ENCODE measurements at places on chromosomes 13 and 19. TPM values are rescaled to one million over a fixed set of nuclear protein-coding genes. Genes with fewer than 3 reads are reported as not detected.

The ZNF534 gene
- not detected for total RNA-seq

The PRSS57 gene
- total RNA-seq, result not detected

The GPI gene
- 501 TPM for total RNA-seq

The LILRB2 gene
- total RNA-seq, result not detected

The KIR3DL2 gene
- total RNA-seq, result 1.8 TPM

The BST2 gene
- total RNA-seq, result 361 TPM

The IFNL1 gene
- 0.26 TPM for total RNA-seq

The SMIM44 gene
- not detected for total RNA-seq

The PSG6 gene
- not detected for total RNA-seq

DNA sequence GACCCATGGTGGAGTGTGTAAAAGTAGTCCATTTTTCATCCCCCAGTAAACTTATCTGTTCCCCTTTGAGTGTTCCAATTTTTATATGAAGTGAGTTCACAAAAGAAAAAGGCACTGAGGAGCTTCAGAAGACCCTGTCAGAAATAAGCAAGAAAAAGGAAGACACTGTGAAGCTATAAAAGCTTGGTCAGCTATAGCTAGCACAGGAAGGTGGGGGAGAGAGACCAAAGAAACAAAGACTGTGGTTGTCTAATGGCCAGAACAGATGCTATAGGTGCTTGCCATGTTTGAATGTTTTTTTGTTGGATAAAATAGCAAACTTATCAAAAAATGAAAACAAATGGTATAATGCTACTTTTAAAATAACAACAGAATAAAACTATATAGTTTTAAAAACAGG lies 46.5 kb downstream of the RCBTB2 start:
- no peak for DNase-seq

DNA sequence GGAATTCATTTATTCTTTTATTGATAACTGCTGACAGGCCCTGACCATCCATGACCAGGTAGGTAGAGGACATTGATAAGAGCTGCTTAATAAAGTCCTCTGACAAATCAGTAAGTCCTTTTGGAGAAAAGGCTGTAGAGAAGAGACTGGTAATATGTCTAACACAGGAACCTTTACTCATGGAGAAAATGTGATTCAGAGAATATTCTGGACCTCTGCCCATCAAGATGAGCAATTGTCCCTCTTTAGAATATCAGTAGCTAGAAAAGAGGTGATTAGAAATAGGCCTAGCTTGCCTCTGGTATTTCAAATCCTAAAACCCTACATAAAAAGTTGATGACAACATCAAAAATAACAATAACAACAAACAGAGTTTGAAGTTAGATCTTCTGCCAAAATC lies 642.3 kb downstream of the TBC1D4 start:
- no peak for DNase-seq

DNA sequence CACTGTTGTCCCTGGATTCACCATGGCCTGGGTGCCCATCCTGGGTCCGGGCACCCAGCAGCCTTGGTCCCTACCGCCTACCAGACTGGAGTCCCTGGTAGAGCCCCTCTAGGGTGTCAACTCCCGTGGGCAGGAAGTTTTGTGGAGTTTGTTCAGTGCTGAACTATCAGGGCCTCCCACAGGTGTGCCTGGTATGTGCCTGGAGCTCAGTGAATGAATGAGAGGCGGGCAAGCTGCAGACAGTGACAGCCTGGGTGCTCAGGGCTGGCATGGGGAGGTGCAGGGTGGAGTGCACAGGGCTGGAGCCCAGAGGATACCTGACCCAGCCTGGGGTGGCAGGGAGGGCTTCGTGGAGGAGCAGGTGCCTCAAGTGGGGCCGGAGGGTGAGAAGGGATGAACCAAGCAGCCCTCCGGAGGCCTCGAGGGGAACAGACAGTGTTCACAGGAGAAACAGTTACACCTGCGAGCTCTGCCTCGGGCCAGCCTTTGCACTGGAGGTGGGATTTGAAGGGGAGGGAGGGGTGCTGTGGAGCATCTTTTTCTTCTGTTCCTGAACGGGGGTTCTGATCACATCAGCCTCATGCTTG lies 29.6 kb downstream of the PAK4 start:
- no peak for DNase-seq

DNA sequence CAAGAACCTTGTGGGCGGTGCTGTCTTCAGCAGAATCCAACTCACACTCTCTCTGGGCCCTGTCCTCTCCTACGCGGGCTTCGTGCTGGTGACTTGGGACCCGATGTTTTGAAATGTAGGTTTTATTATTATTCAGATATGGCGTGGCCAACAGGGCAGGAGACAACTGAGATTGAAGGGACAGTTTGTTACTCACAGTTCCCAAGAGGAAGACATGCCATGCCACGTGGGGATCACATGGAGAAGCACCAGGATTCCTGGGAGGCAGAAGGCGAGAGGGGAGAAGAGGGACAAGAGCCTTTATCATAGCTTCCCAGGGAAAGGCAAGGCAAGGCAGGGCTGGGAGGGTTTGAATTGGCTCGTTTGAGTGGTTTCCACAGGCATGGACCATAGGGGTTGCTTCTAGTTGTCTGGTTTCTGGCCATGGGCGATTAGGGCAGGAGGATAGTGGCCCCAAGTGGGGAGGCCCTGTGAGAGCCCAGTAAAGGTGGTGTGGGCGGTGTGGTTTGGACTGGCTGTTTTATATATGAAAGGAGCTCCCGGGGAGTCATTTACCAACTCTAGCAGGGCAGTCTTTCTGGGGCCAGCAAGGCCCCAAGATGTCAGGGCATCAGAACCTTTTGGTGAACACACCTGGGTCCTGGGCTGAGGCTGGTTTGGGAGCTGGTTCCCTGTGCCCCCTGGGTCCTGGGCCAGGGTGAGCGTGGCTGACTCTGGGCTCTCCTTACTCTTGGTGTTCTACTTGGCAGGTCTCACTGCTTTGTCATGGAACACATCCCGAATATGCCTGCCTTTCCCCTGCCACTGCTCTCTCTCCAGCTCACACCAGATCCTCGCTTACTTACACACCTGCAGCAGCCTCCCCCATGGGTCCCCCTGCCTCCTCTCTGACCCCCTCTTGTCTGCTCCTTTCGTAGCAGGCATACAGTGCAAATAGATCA lies 94.0 kb upstream of the ZNF536 start:
- no peak for DNase-seq

DNA sequence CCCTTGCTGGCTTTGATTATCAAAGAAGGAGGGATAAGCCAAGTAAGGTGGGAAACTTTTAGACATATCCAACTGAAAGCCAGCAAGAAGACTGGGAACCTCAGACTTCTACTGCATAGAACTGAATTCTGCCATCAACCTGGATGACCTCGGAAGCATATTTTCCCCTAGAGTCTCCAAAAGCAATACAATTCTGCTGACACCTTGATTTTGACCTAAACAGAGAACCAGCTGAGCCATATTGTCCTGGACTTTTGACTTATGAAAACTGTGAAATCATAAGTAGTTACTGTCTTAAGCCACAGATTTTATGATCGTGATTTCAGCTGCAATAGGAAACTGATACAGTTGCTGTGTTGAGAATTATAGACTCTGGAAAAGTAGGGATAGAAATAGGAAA lies 227.6 kb downstream of the PCDH20 start:
- DNase-seq, result no peak

DNA sequence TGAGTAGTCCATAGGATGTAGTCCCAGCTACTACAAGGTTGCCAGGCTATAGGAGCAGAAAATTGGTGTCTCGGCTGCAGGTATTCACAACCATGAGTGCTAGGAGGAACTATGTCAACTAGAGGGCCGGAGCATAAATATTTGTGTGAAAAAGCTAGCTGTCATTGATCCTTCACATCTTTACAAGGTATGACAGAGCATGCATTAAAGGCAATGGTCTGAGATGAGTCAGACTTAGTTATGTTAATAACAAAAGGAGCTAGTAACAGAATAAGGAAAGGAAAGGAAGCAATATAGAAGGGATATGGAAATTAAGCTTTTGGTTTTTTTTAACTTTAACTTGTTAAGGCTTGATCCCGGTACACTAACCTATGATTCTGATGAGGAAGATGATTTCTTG lies 40.9 kb upstream of the PSG9 start:
- no peak for DNase-seq

GRCh38 chr13:77333594-77333993 lies 6.7 kb upstream of the MYCBP2 start:
- no peak for DNase-seq

GRCh38 chr19:23116802-23117571 lies at the start of gene ZNF730:
Gene ZNF730, plus strand, starts transcription at chr19:23117025. Its CDS starts 149 bp downstream, at chr19:23117174.
- no peak for DNase-seq

DNA sequence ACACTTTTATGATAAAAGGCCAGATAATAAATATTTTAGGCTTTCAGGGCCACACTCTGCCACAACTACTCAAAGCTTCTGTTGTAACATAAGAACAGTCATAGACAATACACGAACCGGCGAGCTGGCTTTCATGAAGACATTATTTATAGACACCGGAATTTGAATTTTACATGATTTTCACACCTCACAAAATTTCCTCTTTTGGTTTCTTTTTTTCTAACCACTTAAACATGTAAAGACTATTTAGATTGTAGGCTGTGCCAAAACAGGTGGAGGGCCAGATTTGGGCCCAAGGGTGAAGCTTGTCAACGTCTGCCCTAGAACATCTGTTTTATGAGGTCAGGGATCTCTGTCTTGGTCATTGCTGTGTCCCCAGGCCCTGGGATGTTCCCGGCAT lies 29.7 kb upstream of the FXYD3 start:
- no peak for DNase-seq

- no peak for DNase-seq
Observed at GRCh38 chr19:43430142-43430710, 15.5 kb downstream of the TEX101 start.

- DNase-seq, result peak; percentile 90
Observed at GRCh38 chr19:6218491-6219146, 61.2 kb downstream of the MLLT1 start.
